ENCODE measurements at places on chromosomes 4 and X.
A peak's percentile ranks its signal among the peaks of the same experiment; 100 is the strongest.

- no peak for DNase-seq
Observed at GRCh38 chr4:169446824-169447223, 165.6 kb downstream of the NEK1 start.

- no peak for DNase-seq
Observed at GRCh38 chrX:32745323-32745722, 466.0 kb downstream of the DMD start.

- no peak for DNase-seq
Observed at GRCh38 chr4:52863324-52863723, 1.2 kb downstream of the RASL11B start.

- no peak for DNase-seq
Observed at GRCh38 chr4:88457307-88458103, 586 bp downstream of the HERC5 start.

DNA sequence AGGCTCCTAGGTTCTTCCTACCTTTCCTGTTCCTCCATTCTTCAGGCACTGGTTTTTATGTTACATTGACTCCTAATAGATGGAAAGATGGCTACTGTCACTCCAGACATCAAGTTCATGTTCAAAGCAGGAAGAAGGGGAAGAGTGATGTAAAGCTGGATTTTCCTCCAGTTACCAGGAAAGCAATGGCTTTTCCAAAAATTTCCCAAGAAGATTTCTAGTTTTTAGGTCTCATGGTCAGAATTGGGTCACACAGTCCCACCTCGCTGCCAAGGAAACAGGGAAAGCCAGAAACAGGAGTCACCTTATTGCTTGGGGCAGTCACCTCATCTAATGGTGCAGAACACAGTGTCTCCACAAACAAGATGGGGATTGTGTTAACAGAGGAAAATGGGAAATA, 21.5 kb downstream of the RXFP1 start:
- no peak for DNase-seq

GRCh38 chr4:119744580-119744979, 116.0 kb upstream of the PDE5A start:
- no peak for DNase-seq

DNA sequence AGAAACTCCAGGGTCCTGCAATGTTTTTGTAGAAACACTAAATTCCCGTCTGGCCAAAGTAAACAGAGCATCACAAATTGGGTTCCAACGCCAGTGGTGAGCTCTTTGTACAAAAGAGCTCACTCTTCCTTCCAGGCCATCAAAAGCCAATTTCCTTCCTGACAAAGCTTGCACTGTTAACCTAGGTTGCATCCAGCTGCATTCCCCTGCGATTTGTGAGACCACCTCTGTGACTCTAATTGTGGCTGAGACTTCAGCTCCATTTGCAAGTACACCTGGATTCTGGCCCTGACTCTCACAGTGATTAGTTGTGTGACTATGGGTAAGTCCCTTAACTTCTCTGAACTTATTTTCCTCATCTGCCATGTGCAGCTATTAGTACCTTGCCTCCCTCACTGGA, 212.5 kb upstream of the CXorf66 start:
- DNase-seq: no peak

GRCh38 chrX:16312761-16313623, 145.7 kb downstream of the MAGEB17 start:
- DNase-seq: no peak

GRCh38 chrX:31894152-31894551, 822.3 kb upstream of the FTHL17 start:
- DNase-seq: no peak

DNA sequence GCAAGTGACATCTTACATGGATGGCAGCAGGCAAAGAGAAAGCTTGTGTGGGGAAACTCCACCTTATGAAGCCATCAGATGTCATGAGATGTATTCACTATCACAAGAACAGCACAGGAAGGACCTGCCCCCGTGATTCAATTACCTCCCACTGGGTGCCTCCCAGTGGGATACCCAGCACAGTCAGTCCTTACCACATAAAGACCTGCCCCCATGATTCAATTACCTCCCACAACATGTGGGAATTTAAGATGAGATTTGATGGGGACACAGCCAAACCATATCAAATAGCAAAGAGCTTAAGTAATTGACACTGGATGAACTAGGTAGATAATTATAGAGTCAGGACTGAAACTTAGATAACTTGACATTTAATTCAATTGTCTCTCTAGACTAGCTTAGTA, 85.6 kb downstream of the SLIT2 start:
- DNase-seq: peak; percentile 73

GRCh38 chrX:154057791-154058190, 38.1 kb upstream of the IRAK1 start:
- peak; percentile 11 for DNase-seq

- no peak for DNase-seq
Observed at GRCh38 chr4:154329939-154330338, 161.7 kb downstream of the DCHS2 start.

- DNase-seq: no peak
Observed at GRCh38 chr4:8435656-8436121, 4.8 kb downstream of the ACOX3 start.

GRCh38 chr4:24067367-24068193, 177.7 kb upstream of the PPARGC1A start:
- peak; percentile 66 for DNase-seq

DNA sequence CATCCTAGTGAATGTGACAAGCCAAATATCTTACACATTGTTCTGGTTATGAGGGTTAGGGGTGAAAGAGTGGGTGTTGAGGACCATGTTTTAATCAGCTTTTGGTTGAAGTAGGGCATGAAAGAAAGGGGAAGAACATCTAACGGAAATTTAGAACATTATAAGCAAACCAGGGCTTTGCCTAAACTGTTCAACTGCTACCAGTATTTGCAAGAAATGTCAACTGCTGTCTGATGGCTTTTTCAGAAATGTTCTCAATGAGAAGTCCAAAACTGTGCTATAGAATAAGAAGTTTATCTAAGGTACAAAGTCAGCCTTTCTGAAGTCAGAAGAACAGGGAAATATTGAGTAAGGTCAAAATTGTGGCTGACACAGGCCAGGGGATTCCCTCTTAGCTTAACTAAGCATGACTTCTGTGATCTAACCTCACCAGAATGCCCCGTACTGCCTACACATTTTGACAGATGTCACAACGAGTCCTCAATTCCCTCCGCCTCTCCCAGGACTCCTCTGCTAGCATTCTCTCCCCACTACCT, 67.1 kb downstream of the DTHD1 start:
- no peak for DNase-seq

DNA sequence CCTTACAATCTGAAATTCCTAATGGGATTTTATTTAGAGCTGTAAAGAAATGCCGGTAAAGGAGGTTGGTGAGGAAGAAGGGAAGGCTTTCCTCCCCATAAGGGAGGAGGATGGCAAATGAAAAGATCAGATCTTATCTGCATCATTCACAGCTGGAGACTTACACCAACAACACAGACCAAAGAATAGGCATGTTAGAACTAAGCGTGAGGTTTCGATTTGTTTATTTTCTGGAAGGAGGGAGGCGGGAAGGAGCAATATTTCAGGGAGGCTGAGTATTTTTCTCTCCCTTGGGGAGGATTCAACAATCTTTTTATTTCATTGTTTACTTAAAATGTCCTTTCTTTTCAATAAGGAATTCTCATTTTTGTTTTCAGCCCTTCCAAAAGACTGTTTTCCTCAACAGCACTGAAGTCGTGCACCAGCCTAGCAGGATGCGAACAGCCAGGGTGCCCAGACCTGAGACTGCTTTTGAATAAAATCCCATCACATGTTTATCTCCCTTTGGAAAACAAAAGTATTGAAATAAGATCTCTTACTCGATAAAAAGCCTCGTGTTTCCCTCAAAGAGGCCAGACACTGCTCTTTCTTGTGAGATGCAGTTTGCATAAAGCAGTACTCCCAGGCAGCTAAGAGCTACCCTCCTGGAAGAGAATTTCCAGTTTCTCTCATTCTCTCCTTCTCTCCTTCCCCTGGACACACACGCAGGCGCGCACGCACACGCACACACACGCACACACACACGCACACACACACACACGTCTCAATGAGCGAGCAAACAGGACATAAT, 236.1 kb downstream of the MGST2 start:
- no peak for DNase-seq

GRCh38 chrX:40058719-40059118, 39.0 kb downstream of the BCOR start:
- no peak for DNase-seq

- DNase-seq: no peak
Observed at GRCh38 chr4:100367451-100367850, 150.4 kb downstream of the EMCN start.

DNA sequence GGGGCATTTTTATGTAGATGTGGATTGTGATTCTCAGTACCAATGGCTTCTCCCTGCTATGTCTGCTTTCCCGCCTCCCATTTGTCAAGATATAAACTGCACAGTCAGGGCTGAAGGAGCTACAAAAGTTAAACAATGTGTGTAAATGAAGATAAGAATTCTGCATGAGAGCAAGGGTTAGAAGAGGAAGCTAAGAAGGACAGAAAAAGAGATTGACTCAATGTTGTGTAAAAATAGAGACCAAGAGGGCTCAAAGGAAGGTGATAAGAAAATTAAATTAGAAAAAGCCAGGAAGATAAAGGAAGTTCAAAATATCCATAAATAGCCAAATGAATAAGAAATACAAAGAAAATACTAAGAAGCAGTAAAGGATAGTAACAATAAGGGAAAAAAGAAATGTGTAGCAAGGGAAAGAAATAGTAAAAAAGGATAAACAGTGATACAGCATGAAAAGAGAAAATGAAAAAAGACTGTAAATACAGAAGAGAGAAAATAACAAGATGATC, 82.5 kb downstream of the AMELX start:
- no peak for DNase-seq

- DNase-seq: peak; percentile 60
Observed at GRCh38 chrX:22541926-22542325, 269.2 kb downstream of the CBLL2 start.

GRCh38 chr4:108398316-108398715, 222.1 kb upstream of the RPL34 start:
- DNase-seq: peak; percentile 89

- DNase-seq: no peak
Observed at GRCh38 chr4:23991444-23991843, 101.6 kb upstream of the PPARGC1A start.

- DNase-seq: no peak
Observed at GRCh38 chrX:103002576-103002975, 61.4 kb downstream of the BEX1 start.

- DNase-seq: no peak
Observed at GRCh38 chrX:149718757-149719156, 6.9 kb downstream of the MAGEA11 start.

DNA sequence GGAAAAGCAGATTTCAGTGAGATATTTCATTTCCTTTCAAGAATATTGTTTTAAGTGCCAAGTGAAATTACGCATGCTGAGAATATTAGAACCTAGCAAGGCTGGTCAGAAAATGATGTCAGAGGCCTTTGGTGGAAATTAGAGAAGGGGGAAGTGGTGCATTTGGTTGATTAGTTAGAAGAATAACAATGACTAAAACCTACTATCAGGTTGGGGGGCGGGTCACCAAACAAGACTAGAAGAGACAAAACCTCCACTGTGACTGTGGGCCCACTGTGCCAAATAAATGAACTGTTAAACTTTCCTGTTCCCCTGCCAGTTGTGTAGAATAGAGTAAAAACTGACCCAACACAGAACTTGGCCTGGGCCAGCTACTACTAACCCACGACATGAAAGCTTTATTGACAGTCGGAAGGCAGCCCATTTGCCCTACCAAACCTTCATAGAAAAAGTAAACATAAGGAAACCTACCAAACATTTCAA, 2.9 kb downstream of the RAPGEF2 start:
- DNase-seq: no peak

- no peak for DNase-seq
Observed at GRCh38 chr4:88158489-88159228, at the start of gene ABCG2. Gene ABCG2 (minus strand): TSS chr4:88158639. CDS start chr4:88139995, 18,644 bp downstream.

- DNase-seq: no peak
Observed at GRCh38 chrX:122816288-122816687, 367.8 kb upstream of the GRIA3 start.

GRCh38 chrX:53718073-53718472, 31.6 kb upstream of the HUWE1 start:
- DNase-seq: no peak

DNA sequence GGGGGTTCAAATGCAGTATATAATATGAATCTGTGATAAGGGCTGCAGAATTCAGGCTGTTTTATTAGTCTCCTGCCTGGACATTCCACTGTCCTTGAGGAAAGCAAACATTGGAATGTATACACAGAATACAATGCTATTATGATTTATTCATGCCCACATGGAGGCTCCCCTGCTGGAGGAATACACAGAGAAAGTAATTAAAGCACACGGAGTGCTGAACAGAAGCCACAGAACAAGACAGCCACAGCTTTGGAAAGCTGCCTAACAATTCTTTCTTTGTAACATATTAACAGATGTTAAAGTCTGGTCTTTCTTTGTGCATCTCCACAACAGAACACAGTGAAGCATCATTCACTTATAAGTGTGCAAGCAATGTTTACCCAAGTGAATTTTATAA, 155.8 kb downstream of the ARAP2 start:
- DNase-seq: peak; percentile 33

- DNase-seq: no peak
Observed at GRCh38 chr4:150997141-150997540, 17.9 kb downstream of the LRBA start.

GRCh38 chrX:35847736-35848135, 49.6 kb downstream of the MAGEB16 start:
- no peak for DNase-seq

- DNase-seq: no peak
Observed at GRCh38 chr4:113973345-113973744, 6.1 kb downstream of the ARSJ start.

DNA sequence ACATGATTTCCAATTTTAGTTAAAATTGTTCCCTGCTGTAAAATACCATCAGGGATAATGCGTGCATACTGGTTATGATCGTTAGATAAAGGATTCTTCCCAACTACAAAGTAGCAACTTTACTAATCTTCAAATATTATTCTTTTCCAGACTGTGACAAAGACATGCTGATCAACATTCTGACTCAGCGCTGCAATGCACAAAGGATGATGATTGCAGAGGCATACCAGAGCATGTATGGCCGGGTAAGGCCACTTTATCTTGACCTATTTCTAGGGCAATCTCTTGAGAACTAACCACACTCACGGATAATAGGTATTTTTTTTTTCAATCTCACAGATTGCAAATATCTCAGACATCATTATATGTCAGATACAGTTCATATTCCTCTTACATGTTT, 47.0 kb downstream of the ANXA10 start:
- peak; percentile 51 for DNase-seq

DNA sequence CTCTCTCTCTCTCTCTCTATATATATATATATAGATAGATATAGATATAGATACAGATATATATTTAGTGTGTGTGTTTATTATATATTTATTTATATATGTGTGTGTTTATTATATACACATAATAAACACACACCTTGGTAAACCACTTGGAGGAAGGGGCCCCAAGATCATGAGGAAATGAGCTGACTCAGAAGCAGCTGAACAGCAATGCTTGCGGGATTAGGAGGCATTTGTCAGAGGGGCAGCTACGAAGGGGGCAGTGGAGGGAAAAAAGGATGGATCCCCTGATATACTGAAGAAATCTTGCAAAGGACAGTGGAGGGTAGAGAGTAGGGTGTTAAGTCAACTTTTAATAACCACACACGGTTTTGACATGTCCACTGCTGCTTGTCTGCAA, 120.0 kb upstream of the SORBS2 start:
- no peak for DNase-seq
